ENCODE measurements at places on chromosomes 11 and 22.

DNA sequence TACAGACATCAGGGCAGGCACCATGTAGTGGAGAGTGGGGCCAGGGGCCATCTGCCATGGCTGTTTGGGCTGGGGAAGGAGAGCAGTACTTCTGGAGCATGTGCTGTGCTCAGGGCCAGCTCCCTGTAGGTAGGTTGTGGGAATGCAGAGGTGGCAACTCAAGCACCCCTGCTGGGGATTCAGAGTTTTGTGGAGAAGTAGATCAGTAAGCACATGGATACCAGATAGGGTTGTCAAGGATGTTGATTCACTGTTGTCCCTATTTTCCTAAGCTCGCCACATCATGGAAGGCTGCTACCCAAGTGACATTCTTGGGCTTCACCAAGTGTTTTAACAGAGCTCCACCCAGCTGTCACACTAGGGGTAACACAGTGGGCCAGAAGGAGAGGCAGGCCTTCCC, 67.2 kb downstream of the BMAL1 start:
- DNase-seq: no peak

DNA sequence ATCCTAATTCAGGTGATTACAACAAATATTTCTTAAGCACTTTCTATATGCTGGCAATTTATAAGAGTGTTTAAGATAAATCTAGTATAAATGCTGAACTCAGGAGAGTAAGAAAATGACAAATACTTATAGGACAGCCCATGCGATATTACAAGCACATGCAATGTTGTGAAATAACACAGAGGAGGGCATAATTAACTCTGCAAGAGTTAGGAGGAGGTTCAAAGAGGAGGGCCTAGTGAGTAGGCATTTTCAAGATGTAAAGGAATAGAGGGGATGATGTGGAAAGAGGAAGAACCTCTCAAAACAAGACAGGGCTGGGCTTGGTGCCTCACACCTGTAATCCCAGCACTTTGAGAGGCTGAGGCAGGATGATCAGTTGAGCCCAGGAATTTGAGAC, 37.1 kb upstream of the IL17RA start:
- DNase-seq: no peak

GRCh38 chr22:46969491-46969890, 207.0 kb downstream of the TBC1D22A start:
- DNase-seq: no peak

DNA sequence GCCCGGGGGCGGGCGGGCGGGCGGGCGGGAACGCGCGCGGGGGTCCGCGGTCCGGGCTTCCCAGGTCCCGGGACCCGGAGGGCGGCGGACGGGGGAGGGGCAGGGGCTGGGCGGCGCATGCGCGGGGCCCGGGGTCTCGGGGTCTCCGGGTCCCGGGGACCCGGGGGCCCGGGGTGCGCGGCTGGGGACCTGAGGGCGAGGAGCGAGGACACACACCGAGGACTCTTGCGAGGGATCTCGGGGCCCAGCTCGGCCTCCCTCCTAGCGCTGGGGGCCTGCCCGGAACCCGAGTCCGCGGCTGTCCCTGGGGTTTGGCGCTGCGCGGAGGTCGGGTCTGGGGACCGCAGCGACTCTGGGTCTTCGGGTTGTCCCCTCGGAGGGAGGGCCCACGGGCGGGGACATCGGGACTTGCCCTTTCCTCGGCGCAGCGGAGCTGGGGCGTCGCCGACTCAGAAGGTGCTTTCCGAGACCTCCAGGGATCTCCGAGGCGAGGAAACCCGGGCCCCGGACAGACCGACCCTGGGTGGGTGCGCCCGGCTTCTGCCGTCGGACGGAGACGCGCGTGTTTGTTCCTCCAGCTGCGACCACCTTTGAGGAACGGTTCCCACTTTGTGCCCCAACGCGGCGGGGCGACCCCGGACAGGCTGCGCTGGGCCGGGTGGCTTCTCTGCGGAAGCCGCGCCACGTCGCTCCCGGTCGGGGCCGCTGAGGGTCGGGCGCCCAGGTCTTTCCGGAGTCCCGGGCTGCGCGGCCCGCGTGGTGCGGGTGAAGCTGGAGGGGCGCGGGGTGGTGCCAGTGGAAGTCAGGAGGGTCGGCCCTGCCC, 540 bp downstream of the PPARA start:
- DNase-seq: peak; percentile 11

DNA sequence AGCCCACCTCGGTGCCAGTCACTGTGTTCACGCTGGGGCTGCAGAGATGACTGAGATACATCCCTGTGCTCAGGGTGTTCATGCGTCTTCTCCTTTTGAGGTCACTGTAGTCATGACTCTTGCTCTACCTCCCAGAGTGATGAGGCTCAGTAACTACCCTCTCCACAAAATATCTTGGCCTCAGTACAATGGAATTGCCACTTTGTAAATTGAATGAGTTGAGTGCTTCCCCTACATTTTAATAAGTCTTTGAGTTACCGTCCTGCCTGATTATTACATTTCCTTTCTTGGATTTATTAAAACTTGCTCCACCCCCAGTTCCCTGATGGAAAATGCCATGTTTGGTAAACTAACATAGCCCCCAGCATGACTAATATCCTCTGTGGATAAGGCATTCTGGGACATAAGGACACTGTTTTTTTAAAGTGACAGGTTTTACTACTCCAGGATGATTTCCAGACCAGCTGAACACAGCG, 15.9 kb downstream of the PRSS23 start:
- no peak for DNase-seq

DNA sequence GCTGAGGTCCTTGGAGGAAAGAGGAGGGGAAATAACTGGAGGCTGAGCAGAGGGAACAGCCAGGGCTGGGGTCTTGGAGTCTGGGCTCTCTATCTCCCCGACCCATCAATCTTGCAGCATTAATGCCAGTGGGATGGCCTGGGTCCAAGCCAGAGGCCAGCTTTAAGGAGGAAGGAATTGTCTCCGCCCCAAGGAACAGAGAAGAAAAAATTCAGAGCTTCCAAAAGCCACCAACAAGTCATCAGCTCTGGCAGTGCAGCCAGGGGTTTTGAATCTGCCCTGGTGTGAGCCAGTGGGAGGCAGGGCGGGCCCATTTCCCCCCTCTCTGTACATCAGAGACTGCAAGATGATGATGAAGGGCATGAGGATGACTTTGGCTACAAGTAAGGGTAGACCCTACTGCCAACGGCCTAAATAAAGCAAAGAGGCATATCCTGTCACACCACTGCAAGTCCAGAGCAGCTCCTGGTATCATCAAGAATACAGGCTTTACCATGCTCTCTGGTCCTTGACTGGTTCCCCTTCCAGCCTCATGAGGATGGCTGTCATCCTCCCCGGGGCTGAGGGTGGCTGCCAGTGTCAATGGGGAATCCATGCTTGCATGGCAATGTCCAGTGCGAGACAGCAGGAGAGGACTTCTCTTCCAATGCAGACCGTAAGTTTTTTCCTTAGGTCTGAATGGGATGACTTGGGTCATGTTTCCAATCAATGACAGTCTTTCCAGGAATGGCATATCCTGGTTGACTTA, 34.4 kb downstream of the LRRC32 start:
- no peak for DNase-seq

GRCh38 chr11:45812581-45813548, 7.9 kb downstream of the SLC35C1 start:
- DNase-seq: no peak

- DNase-seq: no peak
These were observed 11.2 kb downstream of the MPST start for GRCh38 chr22:37030560-37031281.

GRCh38 chr11:62905296-62905695, 15.9 kb downstream of the CHRM1 start:
- no peak for DNase-seq

GRCh38 chr11:115244296-115244695, 259.9 kb downstream of the CADM1 start:
- DNase-seq: no peak

DNA sequence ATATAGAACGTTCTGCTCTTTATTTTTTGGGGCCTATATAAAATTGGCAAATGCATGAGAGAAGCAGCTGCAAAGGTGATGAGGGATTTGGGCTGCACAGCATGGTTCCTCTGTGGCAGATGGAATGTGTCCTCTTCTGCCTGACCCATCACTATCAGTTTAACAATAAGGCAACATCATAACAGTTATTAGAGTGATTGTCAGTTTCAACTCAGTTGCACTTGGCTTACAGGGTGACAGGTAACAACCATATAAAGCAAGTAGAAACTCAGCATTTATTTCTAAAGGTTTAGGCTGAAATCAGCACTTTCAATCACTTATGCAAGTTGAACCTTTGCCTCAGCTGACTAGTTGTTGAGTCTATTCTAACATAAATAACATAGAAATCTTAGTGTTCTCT, 935.4 kb upstream of the CHORDC1 start:
- DNase-seq: no peak

- no peak for DNase-seq
These were observed 10.0 kb upstream of the MIF start for GRCh38 chr22:23884140-23884539.

GRCh38 chr11:61507962-61508861, at the start of gene LRRC10B:
Gene LRRC10B, plus strand, starts transcription at chr11:61508749. Its CDS starts 250 bp downstream, at chr11:61508999.
- DNase-seq: no peak

- no peak for DNase-seq
These were observed 53.4 kb upstream of the IGLL5 start for GRCh38 chr22:22834204-22834603.

DNA sequence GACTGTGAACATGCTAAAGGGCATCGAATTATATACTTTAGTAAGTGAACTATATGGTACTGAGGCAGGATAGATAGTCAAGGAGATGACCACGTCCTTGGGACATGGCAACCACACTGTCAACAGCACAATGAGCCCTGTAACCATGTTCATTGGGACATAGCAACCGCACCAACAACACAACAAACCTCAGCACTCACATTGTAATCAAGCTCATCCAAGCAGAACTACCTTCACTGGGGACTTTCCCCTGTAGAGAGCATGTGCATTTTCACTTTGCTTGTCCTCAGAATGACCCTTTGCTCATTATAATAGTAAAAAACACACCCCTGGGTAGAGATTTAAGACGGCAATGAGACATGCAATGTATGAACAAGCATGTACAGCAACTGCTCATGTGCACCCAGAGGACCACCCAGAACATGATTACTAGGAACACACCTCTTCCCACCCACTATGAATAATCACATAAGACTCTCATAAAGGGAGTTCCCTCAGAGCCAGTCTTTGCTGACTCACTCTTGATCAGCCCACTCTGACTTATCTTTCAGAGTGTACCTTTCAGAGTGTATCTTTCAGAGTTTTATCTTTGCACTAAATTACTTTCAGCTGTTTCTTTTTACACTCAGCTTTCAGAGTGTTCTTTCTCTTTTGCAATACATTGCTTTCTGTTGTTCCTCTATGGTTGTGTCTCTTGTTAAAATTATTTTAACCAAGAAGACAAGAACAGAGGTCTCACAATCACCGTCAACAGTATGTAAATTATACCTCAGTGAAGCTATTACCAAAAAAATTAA, 4.1 kb upstream of the PLAAT2 start:
- DNase-seq: no peak

GRCh38 chr11:88484873-88485621, 147.5 kb upstream of the CTSC start:
- no peak for DNase-seq
